ENCODE measurements at places on chromosomes 11 and 22.

- no peak for DNase-seq
Observed at GRCh38 chr11:112614605-112615004, 346.6 kb upstream of the NCAM1 start.

- no peak for DNase-seq
Observed at GRCh38 chr11:65431451-65432099, 9.0 kb downstream of the NEAT1 start.

GRCh38 chr22:37627545-37627944 lies 11.9 kb upstream of the SH3BP1 start:
- no peak for DNase-seq

GRCh38 chr11:46127150-46127638 lies 5.9 kb upstream of the PHF21A start:
- DNase-seq: peak; percentile 32

DNA sequence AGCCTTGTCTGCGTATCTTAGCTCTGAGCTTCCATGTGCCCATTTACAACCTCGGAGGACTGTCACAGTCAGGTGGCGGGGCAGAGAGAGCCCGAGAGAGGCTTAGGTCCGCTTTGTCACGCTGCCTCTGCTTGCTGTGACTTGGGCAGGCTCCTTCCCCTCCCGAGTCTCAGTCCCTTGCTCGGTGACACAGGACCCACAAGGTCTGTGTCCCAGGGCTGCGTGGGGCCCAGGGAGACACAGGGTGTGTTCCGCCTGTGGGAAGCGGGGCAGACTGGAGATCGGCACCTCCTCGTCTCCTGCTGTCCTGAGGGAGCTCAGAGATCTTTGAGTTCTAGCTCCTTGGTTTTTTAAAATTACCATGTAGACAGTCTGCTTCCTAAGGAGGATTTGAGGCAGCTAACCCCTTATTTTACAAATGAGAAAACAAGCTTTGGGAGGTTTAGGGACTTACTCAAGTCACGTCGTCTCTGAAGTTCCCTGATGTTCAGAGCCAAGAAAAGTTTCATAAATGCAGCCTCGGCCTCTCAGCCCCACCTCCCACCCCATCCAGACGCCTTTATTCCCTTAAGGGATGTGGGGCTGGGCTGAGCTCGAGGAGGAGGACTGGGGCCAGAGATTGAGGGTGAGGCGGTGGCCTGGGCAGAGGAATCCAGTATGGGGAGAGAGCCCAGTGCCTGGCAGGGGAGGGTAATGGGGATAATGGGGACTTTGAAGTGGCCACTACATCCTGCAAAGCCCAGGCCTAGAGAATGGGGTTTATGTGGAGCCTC lies 103.6 kb downstream of the NECTIN1 start:
- no peak for DNase-seq

- peak; percentile 77 for DNase-seq
Observed at GRCh38 chr11:6402561-6402981, 12.3 kb downstream of the SMPD1 start.

DNA sequence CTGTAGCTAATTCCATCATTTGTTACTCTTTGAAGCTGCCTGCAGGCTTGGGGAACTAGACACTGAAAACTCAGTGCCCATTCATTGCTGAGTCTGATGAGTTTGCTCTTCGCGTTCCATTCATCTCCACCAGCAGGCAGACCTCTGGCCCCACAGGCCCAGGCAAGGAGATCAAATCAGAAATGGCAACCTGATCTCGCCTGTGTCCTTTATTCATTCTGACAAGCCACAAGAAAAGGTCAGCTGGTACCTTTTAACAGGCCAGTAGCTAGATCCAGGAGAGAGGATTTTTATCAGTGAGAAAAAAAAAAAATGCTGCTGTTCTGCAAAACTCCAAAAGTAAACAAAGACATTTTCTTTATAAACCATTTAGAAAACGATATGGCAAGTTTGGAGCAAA lies 742.5 kb downstream of the ETS1 start:
- no peak for DNase-seq

DNA sequence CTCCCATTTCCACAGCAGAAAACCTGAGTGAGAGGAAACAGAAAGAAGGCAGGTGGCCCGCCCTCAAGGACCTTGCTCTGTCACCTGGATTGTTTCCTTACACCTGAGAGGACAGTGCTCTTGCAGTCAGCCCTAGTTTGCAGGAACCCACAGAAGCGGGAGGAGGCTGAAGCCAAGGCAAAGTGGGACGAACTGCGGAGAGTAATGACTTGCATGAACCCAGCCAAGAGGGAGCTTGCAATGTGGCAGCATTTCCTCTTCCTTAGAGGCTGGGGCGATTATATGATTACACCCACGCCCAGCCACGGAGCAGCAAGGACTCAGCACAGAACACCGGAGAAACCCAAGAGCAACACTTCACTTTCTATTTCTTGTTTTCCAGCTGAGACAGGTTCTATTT lies 102.6 kb downstream of the SPON1 start:
- no peak for DNase-seq

GRCh38 chr22:23072077-23072910 lies 2.0 kb downstream of the GNAZ start:
- DNase-seq: no peak

DNA sequence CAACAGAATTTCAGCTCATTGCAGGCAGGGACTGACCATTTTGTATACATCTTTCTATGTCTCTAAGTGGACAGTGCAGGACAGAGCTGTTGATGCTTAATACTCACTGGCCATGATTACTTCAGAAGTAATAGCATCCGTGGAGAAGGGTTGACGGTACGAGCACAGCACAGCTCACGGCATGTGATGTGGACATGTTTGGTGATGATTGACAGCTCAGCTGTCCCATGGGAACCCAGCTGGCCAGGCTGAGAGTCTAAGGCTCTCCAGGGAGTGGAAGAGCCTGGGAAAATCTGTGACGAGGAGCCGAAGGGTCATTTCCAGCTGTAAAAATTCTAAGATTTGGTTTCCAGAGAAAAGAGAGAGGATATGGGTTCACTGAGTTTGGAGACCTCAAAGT lies 198.2 kb downstream of the SNX19 start:
- DNase-seq: no peak

Data from GM19239 (cell line).